ENCODE measurements at places on chromosomes 3 and 15.
A peak's percentile ranks its signal among the peaks of the same experiment; 100 is the strongest.

- no peak for DNase-seq
These were observed 69.6 kb downstream of the APBA2 start for GRCh38 chr15:28955160-28955992.

DNA sequence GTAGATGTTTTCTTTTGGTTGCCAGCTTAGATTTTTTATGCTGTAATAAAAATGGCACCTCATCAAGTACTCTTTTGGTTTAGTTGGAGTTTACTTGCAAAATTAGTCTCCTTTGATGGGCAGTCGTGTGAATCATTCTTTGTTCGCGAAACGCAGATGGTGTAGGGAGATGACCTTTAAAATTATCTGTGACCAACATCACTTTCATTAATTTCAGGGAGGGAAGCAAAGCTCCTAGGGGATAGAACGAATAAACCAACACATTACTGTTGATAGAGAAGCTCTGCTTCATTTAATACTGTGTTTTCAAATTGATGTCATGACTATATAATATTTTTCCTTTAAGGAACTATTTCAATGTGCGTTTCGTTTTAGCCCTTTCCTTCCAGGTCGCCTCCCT is 67.4 kb downstream of the USP13 start:
- no peak for DNase-seq

DNA sequence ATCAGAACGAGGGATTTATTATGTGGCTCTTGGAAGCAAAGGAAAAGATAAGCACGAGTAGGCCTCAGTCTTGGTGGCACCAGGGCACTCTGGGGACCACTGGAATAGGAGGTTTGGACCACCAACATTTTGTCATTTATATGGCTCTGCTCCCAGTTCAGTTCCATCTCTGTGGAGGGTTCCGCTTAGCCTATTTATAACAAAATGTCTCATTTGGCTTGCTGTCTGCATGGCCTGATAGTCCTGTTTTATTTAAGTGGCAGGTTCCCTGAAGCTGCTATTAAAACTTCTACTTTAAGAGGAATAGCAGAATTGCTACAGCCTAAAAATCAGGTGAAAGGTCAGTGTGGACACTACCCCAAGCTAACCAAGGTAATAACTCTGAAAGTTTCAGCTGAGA is 27.2 kb downstream of the MAP2K5 start:
- no peak for DNase-seq

DNA sequence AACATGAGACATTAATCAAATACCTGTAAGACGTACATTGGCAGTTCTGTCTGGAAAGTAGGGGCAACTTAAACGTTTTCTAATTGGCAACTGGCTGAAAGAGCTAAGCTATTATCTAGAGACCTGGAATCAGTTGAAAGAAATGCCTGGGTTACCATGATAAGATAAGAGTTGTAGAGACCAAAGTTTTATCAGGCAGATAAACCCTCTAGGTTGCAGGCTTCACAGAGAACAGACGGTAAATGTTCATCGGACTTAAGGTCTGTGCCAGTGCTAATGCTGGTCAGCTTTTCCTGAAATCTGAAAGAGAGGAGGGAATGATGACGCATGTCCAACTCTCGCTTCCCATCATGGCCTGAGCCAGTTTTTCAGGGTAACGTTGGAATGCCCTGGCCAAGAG is 196.2 kb downstream of the ROBO2 start:
- no peak for DNase-seq

GRCh38 chr3:194306109-194306686 is 44.9 kb downstream of the CPN2 start:
- DNase-seq = no peak

DNA sequence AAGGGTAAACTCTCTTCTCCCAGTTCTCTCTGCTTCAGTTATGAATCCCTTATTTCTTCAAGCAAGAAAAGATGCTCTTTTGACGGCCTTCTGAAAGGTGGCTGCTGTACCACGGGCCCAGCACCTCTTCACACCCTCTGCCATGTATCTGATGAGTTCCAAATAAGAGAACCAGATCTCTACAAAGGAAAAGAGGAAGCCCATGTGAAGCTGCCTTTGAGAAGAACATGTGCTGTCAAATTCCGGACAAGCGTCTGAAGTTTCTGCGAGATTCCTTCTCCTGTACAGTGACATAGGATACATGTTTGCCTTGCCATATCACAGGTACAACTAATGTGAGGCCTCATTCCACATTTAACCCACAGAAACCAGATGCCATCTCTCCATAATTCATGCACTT is 59.2 kb downstream of the SH3BP5 start:
- DNase-seq = no peak

DNA sequence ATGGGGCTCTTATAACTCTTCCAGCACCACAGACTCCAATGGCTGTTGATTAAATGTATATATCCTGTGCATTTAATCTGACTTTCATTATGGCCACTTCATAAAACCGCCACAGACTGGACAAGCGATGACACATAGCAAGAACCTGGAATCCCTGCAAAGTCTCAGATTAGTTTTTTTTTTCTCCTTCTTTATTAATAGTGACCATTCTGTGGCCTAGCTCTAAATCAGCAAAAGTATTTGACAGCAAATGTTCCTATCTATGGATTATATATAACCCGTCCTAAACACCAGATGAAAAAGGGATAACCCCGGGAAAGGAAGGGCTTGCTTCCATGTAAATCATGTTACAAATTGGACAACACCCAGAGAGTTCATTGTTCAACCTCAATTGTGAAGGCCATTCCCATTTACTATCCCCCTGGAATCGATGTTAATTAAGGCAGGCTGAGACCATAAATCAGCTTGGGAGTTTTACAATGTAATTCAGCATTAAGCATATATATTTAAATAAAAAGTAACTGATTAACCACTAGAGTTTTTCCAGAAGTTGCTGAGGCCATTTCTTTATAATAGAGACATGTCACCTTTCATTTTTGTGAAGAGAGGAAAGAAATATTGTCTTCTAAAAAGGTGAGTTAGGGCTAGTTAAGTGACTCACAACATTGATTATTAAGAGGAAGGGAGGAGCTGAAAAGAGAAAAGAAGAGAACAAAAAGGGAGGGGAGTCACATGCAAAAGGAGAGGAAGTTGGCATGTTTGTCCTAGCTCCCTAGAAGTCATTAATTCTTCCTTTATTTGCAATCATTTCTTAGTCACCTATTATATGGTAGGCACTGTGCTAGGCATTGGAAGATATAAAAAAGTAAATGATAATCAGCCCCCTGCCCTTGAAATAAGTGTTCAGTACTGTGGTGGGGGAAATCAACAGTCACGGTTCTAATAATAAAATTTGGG is 26.2 kb downstream of the ALDH1A2 start:
- DNase-seq = no peak

GRCh38 chr15:62994439-62994838 is 48.1 kb upstream of the TPM1 start:
- DNase-seq = no peak

- no peak for DNase-seq
These were observed 394.5 kb upstream of the CFAP20DC start for GRCh38 chr3:59444294-59444671.

DNA sequence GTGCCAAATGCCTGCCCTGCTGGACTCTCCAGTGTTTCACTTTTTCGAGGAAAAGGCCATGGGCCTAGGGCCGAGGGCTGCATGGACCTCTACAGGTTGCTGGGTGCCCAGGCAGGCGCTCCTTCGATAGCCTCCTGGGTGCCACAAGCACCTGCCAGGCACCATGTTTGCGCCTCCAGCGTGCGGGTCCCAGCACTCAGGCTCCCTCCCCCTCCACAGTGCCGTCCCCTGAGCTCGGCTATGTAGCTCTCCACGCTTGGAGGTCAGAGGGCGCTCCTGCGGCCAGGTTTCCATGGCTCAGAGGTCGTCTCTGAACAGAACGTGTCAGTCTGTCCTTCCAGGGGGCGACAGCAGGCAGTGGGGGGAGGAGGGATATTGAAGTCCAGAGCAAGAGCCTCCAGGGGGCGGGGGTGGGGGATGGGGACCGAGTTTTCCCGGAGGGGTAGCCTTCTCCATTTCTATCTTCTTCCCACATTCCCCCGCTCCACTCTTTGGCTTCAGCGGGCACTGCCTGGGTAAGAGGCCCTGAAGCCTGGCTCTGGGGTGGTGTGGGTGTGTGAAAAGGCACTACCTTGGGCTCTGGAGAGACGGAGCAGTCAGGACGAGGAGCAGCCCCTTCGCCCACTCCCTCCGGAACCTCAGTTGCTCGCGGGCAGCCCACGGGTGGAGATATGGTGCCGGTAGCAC is 3.6 kb downstream of the ONECUT1 start:
- peak; percentile 48 for DNase-seq

GRCh38 chr3:110664148-110664547 is 407.5 kb upstream of the NECTIN3 start:
- no peak for DNase-seq

DNA sequence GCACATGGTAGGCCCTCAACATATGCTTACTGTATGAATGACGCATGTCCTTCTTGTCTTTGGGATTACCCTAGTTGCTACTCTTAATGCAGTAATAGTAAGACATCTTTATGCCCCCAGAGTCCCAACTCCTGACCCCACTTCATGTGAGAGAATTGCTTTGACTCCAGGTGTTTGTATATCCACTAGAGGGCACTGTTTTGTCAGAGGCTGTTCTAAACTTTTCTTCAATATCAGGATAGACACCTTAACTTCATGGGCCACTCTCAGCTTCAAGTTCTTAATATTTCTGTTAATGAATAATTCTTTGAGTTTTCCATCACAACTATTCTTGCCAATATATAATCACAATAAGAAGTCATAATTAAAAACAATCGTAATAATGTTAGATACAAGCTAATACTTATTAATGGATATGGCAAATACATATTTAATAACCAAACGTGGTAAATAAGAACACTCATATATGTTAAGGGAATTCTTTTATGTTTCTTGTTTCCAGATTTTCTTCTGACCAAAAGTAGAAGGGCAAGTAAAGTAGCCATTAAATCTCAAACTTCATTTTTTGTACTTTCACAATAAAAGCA is 337.2 kb upstream of the DNAJC19 start:
- DNase-seq = no peak

DNA sequence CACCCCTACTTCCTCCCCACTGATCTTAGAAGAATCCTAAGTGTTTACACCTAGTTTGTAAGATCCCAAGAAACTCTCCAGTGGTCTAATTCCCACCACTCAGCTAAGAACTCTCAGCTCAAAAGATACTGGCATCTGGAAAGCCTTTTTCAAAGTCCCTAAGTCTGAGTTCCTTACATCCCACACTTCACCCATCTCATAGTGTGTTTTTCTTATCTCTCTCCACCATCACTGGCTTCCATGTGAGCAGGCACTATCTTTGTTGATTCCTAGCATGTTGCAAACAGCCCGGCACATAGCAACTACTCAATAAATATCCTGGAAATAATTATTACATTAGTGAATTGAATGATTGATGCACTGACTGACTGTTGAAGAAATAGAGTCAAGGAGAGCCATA is 173.7 kb downstream of the FHIT start:
- DNase-seq = no peak

DNA sequence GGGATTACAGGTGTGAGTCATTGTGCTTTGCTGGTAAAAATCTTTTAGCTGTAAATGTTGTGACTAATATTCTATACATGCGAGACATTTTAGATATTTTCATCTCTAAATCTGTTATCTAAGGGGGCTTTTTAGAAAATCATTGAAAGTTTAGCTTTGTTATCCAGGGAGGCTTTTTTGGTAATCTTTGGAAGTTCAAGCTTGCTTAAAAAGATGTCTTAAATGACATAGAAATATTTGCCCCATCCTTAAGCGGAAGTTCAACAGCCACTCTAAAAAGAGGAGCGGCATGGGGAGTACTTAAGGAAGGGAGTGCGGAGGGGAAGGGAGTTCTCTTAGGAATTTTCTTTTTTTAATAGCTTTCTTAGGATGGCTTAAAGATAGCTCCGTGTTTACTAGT is 26.1 kb downstream of the DNAJC13 start:
- no peak for DNase-seq

- no peak for DNase-seq
These were observed 5.7 kb downstream of the DUT start for GRCh38 chr15:48336940-48337339.

- DNase-seq = no peak
These were observed 16.8 kb upstream of the CCNDBP1 start for GRCh38 chr15:43168192-43169107.

- no peak for DNase-seq
These were observed 2.1 kb downstream of the VIPR1 start for GRCh38 chr3:42504334-42505127.

- no peak for DNase-seq
These were observed 63.5 kb downstream of the TLNRD1 start for GRCh38 chr15:81064253-81064652.

GRCh38 chr15:39154776-39155175 is 426.1 kb upstream of the THBS1 start:
- DNase-seq = no peak

GRCh38 chr15:89878323-89878722 is 15.5 kb downstream of the AP3S2 start:
- no peak for DNase-seq

GRCh38 chr3:182802413-182803390 is 9.4 kb downstream of the ATP11B start:
- no peak for DNase-seq

DNA sequence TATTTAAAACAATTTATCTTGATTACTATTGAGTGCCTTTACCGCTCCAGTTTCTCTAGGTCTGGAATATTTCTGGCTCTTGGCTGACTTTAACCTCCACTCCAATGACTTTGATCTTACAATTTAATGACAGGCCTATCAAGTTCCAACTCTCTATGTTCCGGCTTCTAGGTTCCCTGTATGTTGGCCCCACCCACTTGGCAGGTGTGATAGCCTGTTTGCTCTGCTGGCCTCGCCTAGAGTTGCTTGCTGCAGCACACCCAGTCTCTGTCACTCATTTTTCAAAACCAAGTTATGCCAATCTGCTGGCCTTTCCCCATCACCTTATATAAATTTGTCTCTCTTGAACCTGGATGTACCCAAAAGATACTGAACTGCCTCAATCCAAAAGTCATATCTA is 428.0 kb downstream of the ROBO1 start:
- DNase-seq = no peak

DNA sequence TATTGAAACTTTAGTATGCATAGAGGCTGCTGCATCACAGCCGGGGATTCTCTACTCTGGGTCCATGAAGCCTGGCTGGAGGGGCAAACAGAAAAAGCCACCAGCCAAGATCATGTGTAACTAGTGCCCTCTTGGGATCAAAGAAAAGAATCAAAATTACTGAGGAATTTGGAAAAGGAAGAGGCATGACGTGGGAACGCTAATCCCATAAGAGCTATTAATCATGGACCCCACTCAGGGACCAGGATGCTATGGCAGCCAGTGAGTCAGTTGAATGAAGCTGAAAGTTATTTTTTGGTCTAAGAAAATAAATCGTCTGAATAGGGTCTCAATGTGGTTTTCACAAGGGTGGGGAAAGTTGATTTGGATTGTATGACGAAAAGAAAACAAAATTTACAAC is 1165.1 kb downstream of the ROBO2 start:
- no peak for DNase-seq

- no peak for DNase-seq
These were observed 2.0 kb upstream of the RASA2 start for GRCh38 chr3:141484701-141485287.

DNA sequence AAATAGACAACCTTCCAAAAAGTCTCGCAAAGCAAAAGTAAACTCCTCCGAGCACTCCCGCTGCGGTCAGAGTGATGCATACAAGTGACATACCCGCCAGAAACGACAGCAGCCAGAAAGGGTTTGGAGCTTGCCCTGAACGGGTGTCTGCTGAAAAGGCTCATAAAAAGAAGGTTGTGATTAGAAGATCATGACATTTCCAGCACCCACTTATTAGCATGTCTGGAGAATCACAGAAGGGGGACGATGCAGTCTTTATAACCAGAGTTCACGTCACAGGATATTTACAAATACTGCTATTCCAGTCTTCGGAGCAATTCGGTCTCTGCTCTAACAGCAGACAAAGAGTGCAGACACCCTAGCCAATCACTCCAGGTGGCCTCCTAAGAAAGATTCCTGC is 59.1 kb upstream of the FRMD4B start:
- peak; percentile 44 for DNase-seq

GRCh38 chr15:35519541-35520149 is 26.3 kb downstream of the DPH6 start:
- no peak for DNase-seq
